ENCODE measurements at places on chromosomes 6 and 20.

DNA sequence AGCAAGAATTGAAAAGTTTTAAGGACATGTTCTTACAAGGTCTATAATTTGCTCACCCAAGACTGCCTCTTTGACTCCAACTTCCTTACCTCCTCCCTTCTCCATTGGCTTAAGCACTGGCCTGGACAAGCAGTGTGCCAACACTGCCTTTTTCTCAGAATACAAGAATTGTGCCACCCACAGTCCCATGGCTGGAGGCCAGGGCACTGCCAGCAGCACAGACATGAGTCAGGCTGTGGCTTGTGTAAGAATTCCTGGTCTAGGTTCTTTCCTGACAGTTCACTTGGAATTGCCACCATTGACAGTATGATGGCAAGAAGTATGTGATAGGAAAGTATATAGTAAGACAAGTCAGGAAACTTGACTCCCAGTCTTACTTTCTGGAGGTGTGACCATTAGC is 202.7 kb upstream of the MARCKS start:
- DNase-seq = no peak

DNA sequence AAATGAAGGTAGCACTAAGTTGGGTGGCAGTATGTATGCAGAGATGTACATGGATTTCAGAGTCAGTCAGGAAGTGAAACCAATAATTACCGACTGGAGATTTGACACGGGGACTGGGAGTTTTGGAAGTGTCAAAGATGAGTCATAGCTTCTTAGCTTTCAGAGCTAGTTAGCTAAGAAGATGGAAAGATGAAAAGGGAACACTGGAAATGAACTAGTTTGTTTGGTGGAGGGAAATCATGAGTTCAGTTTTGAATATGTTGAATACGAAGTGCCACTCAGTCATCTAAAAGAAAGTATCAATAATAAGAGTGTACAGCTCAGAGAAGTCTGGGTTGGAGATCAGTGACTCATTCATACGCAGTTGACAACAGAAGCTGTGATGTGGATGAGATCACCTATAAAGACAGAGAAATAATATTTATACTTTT is 7.5 kb downstream of the ESF1 start:
- DNase-seq = no peak

DNA sequence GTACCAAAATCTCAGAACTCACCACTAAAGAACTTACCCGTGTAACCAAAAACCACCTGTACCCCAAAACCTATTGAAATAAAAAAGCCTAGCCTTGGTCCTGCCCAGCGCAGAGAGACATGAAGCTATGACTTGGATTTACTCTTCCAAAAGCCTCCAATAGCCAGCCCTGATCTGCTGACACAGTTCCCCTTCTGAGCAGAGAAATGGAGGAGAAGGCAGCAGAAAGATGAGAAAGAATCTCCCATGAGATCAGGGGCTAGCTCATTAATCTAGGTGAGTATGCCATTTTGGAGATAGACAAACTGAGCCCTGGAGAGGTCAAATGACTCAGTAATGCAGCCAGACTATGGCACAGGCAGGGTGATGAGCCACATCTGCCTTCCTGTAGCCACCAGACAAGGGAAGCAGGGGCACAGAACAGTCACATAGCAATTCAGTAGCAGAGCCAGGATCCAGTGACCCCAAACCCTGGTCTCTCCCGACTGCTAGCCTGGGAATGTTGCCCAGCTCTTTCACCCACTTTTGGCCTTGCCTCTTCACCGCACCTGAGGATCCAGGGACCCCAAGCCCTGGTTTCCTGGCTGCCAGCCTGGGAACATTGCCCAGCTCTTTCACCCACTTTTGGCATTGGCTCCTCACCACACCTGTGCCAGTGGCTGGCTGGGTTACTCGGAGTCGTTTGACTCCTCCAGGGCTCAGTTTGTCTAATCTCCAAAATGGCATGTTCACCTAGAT is 7.2 kb upstream of the SDCBP2 start:
- DNase-seq = no peak

DNA sequence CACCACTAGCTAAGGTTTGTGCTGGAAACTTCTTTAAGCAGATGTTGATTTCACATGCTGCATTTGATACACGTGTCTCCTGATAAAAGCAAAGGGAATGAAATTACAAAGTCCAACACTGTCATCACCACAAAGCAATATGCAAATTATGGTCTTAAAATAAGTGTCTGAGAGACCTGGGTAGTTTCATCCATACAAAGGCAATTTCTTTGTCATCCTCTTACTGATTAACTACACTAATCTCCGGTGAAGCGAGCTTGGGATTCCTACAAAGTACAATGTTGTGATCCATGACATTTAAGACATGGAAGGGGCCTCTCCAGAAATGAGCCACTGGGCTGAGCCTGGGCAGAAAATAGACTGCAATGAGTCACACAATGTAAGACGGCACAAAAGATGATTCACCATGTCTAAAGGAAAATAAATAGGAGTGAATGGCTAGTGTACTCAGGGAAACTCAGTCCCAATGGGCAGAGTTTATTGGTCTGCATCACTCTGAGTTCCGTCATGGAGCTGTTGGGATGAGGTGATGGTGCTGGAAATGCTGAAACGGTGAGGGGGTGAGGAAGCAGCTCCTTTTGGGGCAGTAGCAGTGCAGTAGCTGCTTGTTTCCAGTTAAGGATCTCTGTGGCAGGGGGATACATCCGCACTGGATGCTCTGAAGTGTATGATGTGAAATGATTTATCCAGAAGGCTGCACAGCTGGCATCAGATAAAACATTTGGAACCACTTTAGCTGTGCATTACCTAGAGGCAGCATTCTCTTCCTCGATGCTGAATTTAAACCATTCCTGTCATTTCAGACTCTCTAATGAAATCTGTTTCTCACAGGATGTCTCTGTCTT is 103.3 kb downstream of the IBTK start:
- no peak for DNase-seq

DNA sequence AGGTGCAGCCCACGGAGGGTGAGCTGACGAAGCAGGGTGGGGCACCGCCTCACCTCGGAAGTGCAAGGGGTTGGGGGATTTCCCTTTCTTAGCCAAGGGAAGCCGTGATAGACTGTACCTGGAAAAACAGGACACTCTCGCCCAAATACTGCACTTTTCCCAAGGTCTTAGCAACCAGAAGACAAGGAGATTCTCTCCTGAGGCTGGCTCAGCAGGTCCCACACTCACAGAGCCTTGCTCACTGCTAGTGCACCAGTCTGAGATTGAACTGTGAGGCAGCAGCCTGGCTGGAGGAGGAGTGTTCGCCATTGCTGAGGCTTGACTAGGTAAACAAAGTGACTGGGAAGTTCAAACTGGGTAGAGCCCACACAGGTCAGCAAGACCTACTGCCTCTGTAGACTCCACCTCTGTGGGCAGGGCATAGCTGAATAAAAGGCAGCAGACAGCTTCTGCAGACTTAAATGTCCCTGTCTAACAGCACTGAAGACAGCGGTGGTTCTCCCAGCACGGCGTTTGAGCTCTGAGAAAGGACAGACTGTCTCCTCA is 28.0 kb downstream of the SYNE1 start:
- DNase-seq = no peak

- DNase-seq = no peak
Observed at GRCh38 chr20:44504402-44505307, 17.2 kb downstream of the SERINC3 start.

GRCh38 chr20:63128956-63129355 is 87.0 kb downstream of the YTHDF1 start:
- DNase-seq = no peak

DNA sequence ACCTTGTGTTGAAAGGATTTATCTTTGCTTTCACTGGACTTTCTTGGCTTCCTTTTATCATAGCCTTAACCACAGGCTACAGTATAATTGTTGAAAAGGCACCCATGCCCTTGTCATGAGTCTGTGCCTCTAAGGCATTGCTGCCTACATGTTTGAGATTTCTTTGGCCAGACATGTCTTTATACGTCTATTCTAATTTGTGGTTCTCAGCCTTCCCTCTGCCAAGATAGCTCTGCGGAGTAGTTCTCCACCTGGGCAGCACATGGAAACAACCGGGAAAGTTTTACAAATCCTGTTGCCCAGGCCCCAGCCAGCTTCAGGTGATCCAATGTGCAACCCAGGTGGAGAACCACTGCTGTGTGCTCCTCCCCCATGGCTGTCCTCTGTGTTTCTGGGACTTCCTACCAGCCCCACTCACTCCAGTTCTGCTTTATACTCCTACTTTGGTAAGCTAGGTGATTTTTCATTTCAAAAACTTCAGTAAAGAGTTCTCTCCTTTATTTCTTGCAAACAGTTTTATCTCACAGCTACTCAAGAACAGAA is 159.6 kb upstream of the MYLIP start:
- DNase-seq = no peak

- DNase-seq = no peak
Observed at GRCh38 chr6:3019065-3019464, 19.4 kb downstream of the NQO2 start.

- DNase-seq = no peak
Observed at GRCh38 chr20:35648836-35649235, 15.9 kb downstream of the CPNE1 start.

GRCh38 chr6:158161566-158162254 is 6.4 kb downstream of the SERAC1 start:
- no peak for DNase-seq

- DNase-seq = no peak
Observed at GRCh38 chr6:70708448-70708847, 40.8 kb downstream of the SMAP1 start.

DNA sequence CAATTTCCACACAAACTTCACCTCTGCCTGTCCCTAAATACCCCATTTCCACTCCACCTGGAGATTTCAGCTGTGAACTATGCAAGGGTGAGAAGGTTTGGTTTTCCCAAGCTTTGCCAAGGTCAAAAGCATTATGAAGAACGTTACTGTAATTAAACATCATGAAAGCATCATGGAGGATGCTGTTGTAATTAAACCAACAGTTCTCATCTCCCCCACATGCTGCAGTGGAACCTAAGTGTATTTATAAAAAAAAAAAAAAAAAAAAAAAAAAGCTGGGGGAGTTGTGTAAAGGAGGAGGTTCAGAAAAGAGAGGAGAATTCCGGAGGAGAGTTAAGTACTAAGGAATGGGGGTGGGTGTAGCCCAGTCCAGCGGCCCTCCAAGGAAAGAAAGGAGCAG is 474.9 kb upstream of the JARID2 start:
- DNase-seq = no peak

DNA sequence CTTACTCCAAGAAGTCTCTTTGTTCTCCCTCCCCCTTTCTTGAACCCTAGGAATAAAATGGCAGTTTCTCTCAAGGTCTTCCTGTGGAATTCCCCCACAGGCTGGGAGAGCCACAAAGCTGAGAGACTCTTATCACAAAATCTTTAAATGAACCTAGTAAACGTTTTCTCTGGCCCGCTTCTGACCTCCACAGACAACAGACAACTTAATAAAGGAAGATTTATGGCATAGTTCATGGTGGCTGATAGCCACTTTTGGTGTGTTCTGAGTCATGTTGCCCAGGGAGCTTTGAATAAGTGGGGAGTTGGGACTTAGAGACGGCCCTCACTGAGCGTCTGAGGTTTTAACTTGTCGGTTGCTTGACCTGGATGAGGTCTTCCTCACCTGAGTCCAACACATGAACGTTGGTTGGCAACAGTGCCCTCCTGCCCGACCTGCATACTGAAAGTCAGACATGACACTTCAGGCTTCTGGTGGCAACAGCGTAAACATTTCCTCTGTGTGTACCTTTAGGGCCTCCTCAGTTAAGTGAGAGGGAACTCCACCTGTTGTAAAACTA is 124.1 kb downstream of the FOXO3 start:
- no peak for DNase-seq

GRCh38 chr6:123838505-123839234 is 35.0 kb downstream of the NKAIN2 start:
- no peak for DNase-seq

GRCh38 chr6:109323241-109323640 is 59.0 kb downstream of the CD164 start:
- no peak for DNase-seq

- DNase-seq = no peak
Observed at GRCh38 chr20:10715035-10715434, 41.2 kb upstream of the JAG1 start.

- DNase-seq = no peak
Observed at GRCh38 chr6:32070814-32071543, 32.8 kb downstream of the CYP21A2 start.

DNA sequence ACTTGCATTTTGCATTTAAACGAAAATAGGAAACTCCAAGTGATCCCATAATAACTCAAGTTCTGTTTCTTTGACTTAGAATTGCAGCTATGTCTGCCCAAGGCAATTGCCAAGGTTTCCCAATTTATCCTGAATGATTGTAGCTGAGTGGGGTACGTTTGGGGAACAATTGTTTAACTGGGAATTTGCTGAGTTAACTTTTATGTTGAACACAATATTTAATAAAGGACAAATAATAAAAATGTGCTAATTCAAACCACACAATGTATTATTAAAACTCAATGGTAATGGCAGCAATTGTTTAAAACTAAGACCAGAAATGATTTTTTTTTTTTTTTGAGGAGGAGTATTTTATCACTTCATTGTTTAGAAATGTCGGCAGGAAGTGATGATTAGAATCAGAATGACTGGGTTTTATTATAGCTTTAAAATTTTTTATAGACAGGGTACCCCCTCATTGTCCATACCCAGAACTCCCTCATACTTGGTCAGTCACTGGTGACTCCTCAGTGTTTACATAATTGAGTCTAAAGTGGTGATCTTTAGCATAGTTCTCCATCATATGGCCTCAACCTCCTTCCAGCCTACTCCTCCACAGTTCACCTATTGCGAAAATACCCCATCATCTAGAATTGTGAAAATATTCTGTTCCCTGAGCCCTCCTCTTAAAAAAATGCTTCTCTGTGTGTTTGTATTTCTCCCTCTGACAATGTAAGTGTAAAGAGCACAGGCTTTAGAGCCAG is 389.2 kb upstream of the CITED2 start:
- DNase-seq = no peak

- DNase-seq = peak; percentile 19
Observed at GRCh38 chr6:137218473-137218916, 690 bp downstream of the IFNGR1 start.

GRCh38 chr6:53691667-53692133 is 26.1 kb upstream of the KLHL31 start:
- no peak for DNase-seq

Measured in stimulated activated CD4-positive, alpha-beta T cell treated with anti-CD3 and anti-CD28 coated beads, TNF-alpha, amount 100 ng/mL, for 48 hours (primary cell).